ENCODE measurements at places on chromosomes 6 and 20.
A peak's percentile ranks its signal among the peaks of the same experiment; 100 is the strongest.

GRCh38 chr6:23980965-23981364 is 145.1 kb upstream of the NRSN1 start:
- no peak for DNase-seq

GRCh38 chr6:52724406-52725121 is 38.7 kb downstream of the GSTA2 start:
- DNase-seq: peak; percentile 87

GRCh38 chr6:444653-445275 is 53.2 kb downstream of the IRF4 start:
- no peak for DNase-seq

- no peak for DNase-seq
Measured at GRCh38 chr6:105560611-105561066, 157.8 kb upstream of the PREP start.

- DNase-seq: no peak
Measured at GRCh38 chr6:1313384-1313766, 1.5 kb downstream of the FOXQ1 start.

GRCh38 chr6:37711331-37712241 is 13.9 kb upstream of the MDGA1 start:
- no peak for DNase-seq

- DNase-seq: no peak
Measured at GRCh38 chr6:3808759-3809514, 40.2 kb upstream of the FAM50B start.

DNA sequence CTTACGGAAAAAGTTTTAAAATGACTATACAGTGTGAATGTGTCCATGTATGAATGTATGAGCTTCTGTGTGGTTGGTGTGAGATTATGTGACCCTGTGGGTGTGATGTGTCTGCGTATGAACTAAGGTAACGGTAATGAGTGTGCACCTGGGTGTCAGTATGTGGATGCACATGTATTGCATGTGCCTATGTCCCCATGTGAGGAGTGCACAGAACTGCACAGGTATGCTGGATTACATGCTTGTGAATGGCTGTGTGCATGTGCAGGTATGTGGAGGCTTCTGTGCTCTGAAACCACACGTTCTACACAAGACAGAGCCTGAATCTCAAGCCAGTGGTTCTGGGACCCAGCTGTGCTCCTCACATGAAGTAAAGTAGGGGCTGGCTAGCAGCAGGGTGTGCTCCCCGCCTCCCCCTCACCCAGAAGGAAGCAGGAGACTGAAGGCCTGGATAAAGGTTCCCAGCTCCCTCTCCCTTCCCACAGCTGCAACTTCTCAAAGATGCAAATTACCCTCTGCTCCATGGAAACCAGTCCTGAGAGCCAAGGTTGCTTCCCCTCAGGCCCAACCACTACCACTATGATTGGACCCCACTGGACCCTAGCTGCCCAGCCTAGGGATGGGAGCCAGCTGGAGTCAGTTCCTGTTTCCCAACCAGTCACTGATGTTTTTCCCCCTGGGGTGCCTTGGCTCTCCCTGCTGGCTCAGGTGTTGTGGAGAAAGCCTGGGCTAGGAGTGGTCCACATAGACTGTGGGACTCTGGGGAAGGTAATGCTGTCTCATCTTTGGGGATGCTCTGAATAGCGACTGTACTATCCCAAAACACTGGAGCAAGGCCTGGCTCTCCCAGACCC is 24.8 kb upstream of the SPDEF start:
- no peak for DNase-seq

DNA sequence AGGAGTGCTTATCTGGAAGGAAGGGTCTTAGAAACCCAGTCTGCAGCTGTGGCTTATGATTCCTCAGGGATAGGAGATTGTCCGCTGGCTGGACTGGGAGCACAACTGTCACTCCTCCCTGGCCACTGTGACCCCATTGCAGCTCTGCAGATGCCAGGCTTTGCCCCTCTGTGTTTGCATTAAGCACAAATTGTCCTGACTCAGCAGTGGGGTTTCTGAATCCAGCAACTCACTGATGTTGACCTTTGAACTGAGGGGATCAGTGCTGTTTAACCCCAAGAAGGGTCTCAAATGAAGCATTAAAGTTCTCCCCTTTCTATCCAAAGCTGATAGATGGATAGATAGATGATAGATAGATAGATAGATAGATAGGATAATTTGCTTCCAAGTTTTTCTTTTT is 29.5 kb downstream of the DACT2 start:
- DNase-seq: no peak

DNA sequence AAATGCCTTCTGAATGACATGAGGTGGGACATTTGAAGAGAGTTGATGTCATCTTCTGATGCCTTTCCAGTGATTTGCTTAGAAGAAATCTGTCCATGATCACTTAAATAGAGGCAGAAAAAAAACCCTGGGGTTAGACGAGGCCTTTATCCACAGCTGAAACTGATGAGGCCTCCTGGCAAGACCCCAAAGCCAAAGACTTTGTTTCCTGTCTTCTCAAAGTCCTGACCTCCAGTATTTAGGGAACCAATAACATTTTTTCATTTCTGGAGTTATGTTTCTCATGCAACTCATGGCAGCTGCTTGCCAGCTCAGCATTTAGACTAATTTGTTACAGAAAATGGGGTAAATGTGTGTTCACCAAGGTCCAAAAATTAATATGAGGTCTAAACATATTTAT is 248.0 kb upstream of the PRDM1 start:
- DNase-seq: no peak
